Progenitor cell of endocrine pancreas (in vitro differentiated cells): ENCODE measurements at places on chromosomes 4 and X.

- DNase-seq = no peak
These were observed 43.5 kb upstream of the CITED1 start for GRCh38 chrX:72349190-72349589.

DNA sequence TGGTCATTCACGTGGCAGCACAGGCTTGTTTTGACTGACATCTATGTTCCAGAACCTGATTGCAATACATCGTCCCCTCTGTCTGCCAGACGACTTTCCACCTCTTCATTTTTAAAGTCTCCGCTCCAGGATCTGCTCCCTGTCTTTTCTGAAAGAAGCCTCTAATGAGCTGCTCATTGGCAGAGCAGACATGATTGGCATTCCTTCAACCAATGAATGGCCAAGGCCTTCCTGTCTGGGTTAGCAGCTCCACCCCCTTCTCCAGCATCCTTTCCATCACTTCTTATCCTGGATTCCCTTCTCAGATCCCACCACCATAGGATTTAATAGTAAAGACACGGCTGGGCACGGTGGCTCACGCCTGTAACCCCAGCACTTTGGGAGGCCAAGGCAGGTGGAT lies 202.7 kb upstream of the KLF3 start:
- no peak for DNase-seq

DNA sequence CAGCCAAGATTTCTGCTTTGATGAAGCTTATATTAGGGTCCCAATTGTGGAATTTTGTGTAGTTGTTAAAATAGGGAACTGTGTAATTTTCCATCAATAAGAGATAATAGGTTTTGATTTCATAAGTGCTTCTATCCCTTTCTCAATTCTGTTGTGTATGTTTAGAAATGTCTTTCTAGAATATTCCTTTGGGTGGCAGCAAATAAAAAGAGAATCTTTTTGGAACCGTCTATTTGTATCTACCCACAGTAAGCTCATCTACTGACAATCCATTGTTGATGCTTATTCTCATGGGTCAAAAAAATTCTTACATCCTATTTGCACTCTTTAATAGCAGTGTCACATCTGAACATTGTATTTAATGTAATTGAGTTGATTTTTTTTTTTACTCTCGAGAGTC lies 61.7 kb downstream of the TMA16 start:
- DNase-seq = no peak

DNA sequence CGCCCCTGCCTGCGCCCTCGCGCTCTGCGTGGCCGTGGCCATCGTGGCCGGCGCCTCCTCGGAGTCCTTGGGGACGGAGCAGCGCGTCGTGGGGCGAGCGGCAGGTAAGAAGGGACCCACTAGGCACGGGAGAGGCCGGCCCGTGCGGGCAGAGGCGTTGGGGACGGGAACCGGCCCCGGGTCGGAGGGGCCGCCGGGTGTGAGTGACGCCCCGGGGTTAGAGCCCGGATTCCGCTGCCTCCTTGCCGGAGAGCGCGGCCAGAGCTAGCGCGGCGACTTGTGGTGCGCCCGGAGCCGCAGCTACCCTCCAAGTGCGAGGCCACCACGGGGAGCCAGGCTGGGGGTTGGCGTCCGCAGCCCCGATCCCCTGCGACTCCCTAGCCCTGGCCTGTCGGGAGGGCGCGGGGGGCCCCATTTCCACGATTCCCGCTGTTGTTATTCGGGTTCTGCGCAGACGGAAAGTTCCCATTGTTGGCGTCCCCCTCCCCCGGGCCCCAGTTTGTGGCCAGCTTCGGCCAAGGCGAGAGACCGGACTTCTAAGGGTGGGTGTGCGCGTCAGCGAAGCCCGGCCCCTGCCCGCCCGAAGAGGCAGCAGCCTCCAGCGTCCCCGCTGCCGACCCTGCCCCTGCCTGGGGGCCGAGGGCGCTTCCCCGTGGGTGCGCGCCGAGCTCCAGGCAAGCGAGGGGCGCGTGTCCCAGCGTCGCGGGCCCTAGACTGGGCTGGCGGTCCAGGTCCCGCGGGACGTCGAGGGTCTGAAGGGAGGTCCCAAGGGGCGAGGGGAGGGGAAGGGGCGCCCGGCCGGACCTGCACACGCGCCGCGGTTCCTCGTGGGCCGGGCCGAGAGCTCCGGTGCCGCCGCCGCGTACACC lies 1.1 kb downstream of the FGFR3 start:
- no peak for DNase-seq

DNA sequence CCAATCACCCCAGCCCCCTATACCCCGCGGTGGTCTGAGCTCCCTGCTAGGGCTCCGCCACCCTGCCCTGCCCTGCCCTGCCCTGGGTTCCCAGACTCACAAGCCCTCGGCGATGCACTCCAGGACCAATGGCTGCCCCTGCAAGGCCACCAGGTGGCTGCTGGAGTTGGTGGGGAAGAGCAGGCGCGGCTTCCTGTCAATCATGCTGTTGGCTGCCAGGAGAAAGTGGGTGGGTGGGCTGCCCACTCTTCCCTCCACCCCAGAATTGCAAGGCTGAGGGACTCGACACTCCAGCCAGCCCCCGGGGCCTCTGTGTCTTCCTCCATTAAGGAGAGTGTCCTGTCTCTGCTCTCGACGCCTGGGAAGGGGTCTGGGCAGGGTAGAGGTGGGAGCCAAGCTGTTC lies 15.7 kb downstream of the L1CAM start:
- no peak for DNase-seq
